ENCODE measurements at places on chromosomes 5 and 9.

DNA sequence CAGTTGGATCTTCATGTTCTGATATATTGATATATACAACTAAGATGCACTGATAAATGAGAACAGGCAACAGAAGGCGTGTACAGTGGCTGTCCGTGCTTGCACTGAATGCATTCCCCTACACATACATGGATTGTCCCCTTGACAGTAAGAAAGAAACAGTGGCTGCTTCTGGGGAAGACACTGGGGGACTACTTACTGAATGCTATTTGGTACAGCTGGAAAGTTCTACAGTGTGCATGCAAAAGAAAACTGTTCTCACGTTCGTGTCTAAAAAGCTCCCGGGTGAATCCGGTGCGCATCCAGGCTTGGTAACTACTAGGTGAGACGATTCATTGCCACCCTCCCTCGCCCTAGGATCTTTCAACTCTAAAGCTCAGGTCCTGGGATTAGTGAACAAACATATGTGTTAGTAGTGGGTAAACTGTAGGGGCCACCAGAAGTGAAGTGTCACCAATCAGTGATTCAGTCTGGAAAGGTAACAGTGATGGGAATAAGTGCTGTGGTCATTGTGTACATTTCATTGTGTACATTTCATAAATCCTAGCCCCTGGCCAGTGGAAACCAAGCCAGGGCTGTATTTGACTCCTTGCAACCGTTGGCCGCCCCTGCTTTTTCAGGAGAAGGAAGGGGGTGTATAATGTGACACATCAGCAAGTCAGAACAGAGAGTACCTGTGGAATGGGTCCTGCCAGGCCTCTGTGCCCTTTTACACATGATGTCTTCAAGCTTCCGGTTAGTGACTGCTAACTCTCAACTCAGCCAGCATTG is 46.3 kb upstream of the BOD1 start:
- DNase-seq, result no peak

GRCh38 chr5:23494558-23494957 is 12.9 kb upstream of the PRDM9 start:
- no peak for DNase-seq

DNA sequence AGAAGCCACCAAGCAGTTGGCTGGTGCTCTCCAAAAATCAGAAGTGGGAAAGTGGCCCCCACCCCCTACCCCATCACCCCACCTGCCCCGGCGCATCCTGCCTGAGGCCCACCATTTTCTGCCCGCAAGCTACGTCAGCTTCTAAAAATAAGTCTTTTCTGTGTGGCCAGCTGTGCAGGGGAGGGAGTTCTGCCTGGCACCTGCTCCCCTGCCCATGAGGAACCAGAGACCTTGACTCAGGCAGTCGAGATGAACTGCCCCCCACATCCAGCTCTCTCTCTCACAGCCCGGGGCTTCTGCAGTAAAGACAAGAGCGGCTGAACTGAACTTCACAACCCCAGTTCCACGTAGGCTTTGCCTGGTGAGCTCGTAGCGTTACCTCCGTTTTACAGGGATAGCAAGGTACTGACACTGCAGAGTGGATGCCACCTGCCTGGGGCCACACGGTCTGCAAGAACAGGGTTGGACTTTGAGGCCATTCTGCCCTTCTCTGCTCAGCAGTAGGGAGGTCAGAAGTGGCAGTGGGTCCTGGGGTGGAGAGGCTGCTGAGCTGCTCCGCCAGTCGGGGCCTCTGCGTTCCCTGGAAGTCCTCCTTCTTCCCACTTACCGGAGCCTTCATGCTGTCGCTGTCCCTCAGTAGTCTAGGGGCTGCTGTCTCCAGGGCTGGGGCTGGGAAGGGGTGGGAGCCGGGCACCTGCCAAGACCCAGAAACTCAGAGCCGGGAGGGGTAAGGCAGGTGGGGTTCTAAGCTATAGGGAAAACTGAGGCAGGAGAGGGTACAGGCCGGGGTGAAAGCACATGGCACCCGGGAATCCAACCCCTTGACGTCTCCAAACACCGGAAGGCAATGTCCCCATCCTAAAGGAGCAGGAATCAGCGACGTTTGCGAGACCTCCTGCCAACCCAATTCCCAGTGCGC is 781 bp downstream of the ST6GALNAC4 start:
- DNase-seq, result no peak

DNA sequence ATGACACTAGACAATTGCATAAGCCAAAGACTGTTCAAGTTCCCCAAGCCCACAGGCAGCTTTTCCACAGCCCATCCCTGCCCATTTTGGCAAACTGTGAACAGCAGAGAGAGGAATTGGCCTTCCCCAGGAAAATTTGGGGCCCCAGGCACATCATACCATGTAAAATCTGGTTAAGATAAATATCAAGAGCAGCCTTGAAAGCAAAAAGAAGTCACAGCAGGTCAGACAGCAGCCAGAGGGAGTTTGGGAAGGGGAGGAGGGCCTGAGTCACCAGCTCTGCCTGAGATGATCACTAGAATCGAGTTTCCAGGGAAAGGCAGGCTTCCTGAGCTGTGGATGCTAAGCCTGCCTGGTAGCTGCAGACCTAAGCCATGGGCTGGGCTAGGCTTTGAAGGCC is 179.2 kb downstream of the RFK start:
- no peak for DNase-seq

DNA sequence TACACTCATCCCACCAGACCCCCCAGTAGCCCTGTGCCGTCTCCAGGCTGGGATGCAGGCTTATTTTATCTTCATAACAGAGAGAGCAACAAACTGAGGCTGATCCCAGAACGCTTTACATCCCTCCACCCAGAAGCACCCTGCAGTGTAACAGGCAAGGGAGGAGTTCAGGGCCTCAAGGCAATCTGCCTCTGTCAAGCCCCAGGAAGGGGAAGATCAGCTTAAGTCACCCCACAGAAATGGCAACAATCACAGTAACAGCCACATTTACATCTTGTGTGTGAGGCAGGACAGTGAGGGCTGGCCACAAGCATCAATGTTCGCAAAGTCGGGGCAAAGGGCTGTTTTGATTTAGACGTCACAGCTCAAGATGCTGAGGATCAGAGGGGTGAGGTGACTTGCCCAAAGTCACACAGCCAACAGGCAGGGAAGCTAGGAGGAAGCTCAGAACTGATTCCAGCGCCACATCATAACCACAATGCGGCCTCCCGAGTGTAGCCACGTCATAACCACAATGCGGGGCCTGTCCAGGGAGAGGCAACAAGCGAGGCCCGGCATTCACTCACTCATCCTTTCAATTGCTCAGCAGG is 14.4 kb downstream of the STK10 start:
- DNase-seq, result peak; percentile 57

GRCh38 chr5:150377964-150378694 is 20.6 kb downstream of the TCOF1 start:
- DNase-seq, result no peak

DNA sequence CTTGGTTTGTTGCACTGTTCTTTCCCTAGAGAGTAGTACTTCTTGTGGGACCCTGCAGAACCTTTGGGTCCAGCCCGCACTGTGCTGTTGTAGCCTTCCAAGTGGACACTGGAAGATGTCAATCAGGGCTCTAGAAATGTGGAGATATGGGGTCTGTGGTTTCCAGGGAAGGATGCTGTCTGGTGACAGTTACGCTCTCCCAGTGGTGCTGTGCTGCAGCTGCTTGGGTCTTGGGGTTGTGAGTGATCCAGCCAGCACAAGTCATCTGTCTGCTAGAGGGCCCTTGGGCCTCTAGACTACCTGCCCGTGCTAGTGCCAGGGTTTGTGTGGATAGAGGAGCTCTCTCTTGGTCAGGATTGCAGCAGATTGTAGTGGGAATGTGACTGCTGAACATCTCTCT is 484.5 kb downstream of the DMAC1 start:
- DNase-seq, result no peak

- DNase-seq, result no peak
Observed at GRCh38 chr5:140345919-140346347, 470 bp downstream of the HBEGF start.

DNA sequence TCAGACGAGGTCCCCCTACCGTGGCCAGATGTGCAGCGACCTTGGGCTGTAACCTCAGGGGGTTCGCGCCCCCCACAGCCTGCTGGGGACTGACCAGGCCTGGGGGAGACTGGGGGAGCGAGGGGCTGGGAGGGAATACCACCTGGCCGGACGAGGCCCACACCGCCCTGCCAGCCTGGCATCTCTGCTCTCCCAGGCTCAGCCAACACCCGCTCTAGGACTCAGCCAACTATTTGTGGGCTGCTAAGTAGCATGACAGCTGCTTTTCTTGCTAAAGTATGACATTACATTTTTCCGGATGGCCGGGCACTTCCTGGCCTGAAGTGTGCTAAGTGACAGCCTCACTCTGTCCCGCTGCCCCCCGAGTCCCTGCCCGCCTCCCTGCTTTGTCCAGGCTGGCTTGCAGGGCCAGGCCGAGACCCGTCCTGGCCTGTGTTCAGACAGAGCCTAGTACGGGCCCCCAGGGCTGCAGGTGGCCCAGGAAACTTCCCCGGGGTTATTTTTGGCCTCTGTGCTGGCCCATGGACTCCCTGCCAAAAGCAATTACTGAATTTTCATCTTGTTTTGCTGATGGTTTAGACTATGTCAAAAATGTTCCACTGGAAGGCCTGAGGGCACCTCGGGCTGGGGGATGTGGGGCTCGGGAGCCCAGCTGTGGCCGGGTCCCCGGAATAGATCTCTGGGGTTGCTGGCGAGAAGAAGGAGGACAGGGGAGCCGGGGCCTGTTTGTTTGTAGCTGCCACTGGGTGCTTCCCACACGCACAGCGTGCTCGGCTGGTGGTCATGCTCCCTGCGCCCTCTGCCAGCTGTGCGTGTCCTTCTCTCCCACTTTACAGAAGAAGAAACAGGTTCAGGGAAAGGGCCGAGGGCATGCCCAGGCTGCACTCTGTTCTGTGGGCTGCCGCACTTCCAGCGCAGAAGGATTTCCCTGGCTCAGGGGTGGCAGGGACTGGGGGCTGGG is 13.4 kb upstream of the SLC2A6 start:
- no peak for DNase-seq

GRCh38 chr5:157566902-157567489 is 8.6 kb downstream of the ADAM19 start:
- no peak for DNase-seq

- DNase-seq, result no peak
Observed at GRCh38 chr9:10144355-10144754, 468.4 kb downstream of the PTPRD start.

DNA sequence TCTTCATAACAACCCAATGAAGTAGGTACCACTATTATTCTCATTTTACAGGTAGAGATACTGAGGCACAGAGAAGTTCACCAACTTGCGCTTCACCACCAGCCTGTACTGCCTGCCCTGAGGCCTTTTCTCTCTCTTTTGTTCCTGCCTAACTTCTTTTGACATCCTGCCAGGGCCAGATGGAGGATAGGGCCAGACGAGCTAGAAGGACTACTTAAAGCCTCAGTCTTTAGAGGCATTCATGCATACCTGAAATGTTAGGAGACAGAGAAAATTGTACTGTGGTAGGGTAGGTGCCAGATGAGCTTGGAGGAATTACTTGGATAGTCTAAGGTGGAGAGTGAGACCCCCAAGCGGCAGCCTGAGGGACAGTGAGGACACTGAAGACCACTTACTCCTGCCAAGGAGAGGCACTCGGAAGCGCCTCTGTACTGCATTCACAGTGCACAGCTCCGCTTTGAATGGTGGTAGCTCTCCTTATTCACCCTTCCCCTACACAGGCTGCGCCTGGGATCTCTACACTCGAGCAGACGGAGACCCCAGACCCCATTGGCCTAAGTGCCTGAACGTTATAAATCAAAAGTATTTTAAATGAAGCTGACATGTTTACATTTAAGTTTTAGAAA is 6.2 kb upstream of the ORM1 start:
- no peak for DNase-seq

DNA sequence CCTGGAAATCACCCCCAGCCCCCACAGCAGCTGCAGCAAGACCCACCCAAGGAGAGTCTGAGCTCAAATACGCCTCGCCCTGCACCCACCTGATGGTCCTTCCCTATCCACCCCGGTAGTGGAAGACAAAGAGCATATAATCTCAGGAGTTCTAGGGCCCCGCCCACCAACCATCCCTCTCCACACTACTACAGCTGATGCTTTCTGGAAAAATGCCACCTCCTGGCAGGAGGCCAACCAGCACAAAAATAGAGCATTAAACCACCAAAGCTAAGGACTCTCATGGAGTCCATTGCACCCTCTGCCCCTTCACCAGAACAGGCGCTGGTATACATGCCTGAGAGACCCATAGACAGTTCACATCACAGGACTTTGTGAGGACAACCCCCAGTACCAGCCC is 22.5 kb upstream of the NIPSNAP3A start:
- no peak for DNase-seq
